ENCODE measurements at places on chromosomes 2 and 18.

DNA sequence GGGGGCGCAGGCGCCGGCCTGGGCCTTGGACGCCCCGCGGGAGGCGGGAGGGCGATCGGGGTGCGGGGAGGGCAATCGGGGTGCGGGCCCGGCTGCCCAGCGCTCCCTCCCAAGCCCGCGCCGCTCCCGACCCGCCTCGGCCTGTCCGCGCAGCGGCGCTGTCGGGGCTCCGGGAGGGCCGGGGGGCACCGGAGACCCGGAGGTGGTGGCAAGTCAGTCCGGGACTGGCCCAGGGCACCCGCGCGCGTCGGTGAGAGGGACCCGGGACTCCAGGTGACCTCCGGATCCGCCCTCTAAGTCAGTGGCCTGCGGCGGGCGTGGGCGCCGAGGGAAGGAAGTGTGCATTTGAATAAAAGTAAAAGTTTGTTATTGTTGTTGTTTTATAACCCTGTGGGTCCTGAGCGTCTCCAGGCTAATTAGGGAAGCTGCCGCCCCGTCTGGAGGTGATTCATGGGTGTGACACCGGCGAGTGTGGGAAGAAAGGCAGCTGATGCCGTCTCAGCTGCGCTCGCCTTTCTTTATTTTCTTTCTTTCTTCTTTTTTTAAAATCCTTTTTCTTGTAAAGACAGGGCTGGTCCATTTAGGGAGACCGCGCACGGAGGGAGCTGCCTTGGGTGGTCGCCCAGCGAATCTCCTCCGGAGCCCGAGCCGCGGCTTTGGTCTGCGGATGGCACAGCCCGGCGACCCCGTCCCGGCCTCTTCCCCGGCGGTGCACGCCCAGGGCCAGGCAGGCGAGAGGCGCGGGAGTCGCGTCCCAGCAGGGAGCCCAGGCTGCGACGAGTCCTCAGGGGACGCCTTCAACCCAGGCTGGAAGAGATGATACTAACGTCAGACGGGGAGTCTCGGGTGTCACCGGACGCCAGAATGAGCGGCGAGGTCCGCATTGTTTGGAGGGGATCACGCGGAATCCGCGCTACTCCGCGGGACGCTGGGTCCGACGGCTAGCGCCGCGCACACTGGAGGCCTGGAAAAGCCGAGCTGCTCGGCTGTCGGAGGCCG lies 627 bp upstream of the CRACDL start:
- DNase-seq: peak; percentile 66

DNA sequence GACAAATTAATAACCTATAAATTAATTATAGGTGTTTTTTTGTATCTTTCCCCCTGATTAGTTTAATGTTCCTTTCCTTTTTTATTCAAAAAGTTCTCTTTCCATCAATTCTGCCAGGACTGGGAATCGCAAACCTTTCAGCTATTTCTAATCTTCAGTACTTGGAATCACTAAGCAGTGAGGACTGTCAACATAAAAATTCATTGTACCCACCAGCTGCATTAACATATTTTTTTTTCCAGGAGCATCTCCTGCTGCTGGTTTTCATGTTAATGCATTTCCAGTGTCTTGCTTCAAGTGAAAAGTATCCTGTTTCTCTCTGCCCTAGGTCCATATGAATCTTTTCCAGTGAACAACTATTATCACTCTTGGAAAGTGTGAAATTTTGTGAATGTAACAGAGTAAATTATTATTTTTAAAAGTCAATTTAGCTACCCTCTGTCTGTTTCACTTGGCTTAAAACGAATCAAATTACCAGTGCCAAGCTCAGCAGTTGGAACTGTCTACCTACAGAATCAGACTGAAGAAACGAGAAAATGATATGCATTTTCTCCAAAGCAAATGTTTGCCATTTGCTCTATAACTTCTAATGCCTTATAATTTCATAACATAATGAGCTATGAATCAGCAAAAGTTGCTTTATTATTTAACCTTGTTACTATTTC lies 804.4 kb downstream of the EPHA4 start:
- no peak for DNase-seq

DNA sequence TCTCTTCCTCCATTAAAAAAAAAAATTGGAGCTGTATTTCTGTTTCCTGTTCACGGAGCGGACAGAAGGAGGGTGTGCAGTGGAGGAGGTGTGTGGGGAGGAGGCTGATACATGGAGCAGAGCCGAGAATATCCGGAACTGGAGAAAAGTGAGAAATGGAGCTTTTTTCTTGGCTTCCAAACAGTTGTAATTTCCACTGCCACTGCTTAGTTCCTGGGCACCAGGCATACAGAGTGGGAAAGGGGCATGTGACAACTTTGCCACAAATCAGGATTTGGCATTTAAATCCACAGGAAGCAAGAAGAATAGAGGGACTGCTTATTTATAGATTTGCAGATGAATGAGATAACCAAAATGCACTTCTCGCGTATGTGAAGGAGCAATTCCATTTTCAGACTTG lies 71.2 kb downstream of the BCL11A start:
- DNase-seq: no peak

DNA sequence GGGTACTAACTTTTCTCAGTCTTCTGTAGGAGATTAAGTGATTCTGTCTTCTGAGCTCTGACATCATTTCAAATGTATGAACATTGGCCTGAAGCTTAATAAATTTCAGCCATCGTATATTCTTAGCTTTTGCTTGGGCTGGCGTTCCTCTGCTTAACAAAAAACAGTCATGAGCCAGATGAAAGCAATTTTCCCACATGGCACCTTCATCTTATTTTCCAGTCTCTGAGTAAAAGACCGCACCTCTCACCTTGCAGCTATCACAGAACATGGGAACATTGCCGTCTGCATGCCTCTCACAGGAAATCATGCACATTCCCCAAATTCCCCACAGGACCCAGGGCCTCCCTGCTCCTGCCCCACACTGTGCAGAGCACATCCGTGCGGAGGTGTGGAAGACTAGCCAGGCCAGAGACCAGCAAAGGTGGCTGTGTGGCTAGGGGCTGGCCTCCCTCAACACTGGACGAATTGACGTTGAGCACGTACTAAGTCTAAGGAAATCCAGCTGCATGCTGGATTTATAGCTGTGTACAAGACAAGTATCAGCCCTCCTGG lies 531.8 kb upstream of the ID2 start:
- DNase-seq: peak; percentile 31

GRCh38 chr2:181697571-181697970 lies 17.3 kb upstream of the NEUROD1 start:
- DNase-seq: no peak

DNA sequence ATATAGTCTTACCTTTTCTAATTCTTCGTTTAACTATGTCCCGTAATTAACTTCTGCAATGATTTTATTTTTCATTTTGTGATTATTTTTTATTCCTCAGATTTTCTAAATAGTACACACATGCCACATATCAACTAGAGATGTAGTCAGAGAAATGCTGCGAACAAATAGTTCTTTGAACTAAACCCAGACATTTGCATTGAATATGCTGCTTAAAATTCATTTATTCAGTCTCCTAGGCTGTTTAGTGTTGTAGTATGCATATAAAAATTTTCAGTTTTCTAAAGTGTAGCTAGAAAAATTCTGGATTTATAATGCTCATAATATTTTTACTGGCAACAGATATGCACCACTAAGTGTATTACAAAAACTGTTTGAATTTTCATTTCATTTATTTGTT lies 68.9 kb upstream of the SLC38A11 start:
- DNase-seq: no peak

DNA sequence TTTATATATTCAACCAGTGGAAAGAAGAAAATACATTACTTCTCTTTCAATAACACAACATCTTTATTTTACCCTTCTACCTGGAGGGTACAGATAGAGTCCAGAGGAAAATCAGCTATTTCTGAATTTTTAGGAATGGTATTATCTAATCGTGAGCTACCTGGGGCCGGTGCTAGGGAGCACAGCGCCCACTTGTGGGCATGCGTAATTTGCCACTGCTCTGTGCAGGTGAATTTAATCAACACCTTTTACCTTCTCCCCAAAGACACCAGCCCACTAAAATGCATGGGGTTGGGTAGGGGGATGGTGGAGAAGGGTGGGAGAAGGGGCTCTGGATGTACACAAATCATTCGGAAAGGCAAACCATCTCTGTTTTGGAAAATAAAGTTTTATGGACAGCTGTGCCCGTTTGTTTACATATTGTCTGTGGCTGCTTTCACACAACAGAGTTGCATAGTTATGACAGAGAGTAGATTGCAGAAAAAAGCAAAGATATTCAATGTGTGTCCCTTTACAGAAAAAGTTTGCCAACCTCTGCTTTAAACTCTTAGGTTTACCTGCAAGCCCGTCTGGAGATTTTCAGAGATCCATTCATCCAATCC lies 51.5 kb upstream of the DCC start:
- DNase-seq: peak; percentile 6

GRCh38 chr2:102417946-102418345 lies 5.0 kb upstream of the IL18RAP start:
- DNase-seq: no peak

GRCh38 chr18:45363196-45363595 lies 252.1 kb upstream of the SLC14A2 start:
- no peak for DNase-seq

- no peak for DNase-seq
Measured at GRCh38 chr2:236775511-236775910, 205.9 kb downstream of the ACKR3 start.

- no peak for DNase-seq
Measured at GRCh38 chr2:182404092-182404491, 22.7 kb downstream of the PDE1A start.

DNA sequence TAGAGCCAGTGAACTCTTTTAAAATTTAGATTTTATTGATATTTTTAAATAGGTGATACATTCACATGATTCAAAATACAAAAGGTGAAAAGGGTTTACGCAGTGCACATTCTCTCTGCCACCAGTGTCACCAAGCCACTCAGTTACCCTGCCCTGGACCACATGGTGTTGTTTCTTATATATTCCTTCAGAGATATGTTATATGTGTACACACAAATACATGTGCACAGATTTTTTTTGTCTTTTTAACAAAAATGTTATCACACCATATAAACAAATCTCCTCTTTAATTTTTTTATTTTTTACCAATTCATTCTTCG lies 26.2 kb downstream of the SERPINB4 start:
- no peak for DNase-seq
